ENCODE measurements at places on chromosomes 7 and 10.

DNA sequence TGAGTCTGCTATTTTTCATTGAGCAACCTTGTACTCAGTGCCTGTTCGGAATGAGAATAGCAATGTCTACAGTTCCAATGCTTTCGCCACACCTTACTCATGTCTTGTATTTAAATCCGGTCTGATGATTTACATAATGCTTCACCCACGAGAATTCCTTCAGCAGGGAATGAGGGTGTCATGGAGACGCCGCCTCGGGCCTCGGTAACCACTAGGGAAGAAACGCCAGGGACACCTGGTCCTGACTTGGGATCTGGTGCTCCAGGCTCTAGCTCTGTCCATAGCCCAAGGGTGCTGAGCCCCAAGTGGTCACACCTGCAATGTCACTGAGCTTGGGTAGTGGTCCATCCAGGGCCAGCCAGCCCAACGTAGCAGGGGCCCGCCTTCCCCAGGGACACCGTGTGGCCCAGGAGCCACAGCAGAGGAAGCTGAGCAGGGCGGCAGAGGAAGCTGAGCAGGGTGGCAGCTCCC, 37.4 kb downstream of the PRKAG2 start:
- no peak for DNase-seq

DNA sequence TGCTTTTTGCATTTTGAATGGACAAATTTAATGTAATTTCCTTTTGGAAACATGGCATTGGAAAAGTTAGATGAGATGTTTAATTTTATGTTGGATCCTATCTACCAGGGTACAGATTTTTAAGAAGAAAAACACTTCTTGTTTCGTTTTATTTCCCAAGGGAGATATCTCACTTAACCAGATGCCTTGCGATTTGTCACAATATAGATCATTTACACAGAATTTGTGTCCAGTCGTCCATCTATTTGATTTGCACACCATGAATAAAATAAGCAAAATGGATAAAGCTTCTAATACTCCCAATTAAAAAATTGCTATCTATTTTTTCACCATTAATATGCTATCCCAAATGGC, 25.7 kb downstream of the HDAC9 start:
- no peak for DNase-seq

- DNase-seq: no peak
Measured at GRCh38 chr7:157002819-157003421, 7.5 kb downstream of the MNX1 start.

DNA sequence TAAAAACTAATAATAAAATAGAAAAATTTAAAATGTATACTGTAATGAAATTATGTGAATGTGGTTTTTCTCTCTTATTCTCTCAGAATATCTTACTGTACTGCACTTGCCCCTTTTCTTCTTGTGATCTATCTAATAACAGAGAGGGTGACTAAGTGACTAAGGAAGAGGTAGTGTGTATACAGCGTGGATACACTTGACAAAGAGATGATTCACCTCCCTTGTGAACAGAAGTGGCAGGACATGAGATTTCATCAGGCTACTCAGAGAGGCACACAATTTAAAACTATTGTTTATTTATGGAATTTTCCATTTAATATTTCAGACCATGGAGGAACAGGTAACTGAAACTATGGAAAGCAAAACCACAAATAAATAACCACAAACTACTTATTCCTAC, 806.6 kb upstream of the GHITM start:
- DNase-seq: no peak

GRCh38 chr7:158114056-158114850, 473.4 kb downstream of the PTPRN2 start:
- no peak for DNase-seq

DNA sequence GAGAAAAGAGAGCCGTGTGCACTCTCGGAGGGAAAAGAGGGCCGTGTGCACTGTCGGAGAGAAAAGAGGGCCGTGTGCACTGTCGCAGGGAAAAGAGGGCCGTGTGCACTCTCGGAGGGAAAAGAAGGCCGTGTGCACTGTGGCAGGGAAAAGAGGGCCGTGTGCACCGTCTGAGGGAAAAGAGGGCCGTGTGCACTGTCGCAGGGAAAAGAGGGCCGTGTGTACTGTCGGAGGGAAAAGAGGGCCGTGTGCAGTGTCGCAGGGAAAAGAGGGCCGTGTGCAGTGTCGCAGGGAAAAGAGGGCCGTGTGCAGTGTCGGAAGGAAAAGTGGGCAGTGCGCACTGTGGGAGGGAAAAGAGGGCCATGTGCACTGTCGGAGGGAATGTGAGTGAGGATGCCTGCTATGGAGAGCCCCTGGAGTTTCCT, 188.7 kb downstream of the DNAJB6 start:
- DNase-seq: no peak

DNA sequence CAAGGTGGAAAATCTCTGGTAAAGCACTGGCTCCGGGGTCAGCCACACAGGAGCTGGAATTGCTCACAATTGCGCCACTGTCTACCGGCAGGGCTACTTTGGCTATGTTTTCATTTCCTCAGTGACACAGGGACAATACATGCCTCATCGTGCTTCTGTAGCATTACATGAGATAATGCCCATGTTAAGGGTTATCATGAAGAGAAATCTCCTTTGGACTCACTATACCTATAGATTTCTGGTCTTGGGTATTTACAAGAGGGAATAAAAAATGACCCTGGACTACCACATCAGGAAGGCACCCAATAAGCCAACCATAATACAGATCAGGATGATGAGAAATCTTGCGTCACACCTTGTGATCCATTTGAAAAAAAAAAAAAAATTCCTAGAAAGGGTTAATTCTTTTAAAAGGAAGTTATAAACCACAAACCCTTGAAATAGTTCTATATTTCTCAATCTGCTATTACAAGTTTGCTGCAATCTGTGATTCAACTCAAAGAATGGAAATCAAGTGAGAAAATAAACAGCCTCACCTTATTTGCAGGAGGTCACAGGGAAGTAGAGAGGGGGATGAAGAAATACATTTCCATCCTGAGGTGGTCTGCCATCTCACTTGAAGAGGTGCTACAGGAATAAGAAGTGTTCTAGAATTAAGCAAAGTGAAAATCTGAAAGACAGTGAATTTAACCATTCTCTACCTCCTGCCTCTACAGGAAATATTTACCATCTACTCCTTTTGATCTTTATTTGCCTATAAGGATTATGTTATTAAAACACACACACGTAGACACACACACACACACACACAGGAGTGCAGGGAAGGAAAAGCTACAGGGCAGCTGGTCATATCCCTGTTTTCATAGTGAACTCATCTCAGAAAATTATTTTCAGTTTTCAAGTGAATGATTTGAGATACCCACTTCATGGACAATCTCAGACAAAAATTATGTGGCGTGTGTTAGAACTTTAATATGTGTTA, 231.3 kb upstream of the CELF2 start:
- DNase-seq: no peak

GRCh38 chr7:71140264-71140663, 8.3 kb downstream of the GALNT17 start:
- no peak for DNase-seq

- DNase-seq: no peak
Measured at GRCh38 chr7:47181746-47182361, 400.1 kb downstream of the TNS3 start.

GRCh38 chr7:141990011-141990725, 5.5 kb upstream of the MGAM start:
- no peak for DNase-seq

- no peak for DNase-seq
Measured at GRCh38 chr7:72706521-72706920, 121.5 kb downstream of the TYW1B start.

- DNase-seq: no peak
Measured at GRCh38 chr10:16950656-16951601, 133.7 kb upstream of the RSU1 start.

GRCh38 chr10:24197263-24197662, 11.7 kb upstream of the KIAA1217 start:
- DNase-seq: no peak

GRCh38 chr7:134910968-134911367, 75.3 kb upstream of the AGBL3 start:
- no peak for DNase-seq

DNA sequence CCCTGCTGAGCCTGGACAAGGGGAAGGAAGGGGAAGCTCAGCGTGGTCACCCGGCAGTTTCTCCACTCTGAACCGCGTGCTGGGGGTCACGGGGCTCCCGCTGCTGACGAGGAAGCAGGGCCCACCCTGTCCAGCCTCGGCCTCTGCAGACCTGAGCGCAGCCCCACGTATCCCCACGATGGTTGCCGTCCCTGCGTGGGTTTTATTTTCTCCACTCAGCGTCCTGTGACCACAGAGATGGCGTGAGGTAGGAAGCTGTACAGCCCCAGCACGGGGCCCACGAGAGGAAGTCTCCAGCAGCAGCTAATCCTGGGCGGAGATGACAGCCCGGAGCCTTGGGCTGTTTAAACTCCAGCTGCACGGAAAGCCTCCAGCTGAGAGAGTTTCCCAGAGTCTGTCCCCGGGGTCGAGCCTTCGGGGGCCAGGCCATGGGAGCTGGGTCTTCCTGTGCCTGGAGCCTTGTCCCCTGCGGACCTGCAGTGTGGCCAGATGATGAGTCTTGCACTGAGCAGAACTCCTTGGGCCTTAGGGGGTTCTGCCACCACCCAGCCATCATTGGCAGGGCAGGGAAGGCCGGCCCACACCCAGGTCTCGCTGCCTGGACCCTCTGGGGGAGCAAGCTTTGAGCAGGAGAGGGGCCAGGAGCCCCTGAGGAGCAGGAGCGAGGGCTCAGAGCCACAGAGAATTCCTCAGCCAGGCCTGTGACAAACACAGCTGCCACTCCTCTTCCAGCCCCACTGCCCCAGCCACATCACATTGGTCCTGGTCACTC, 72.8 kb upstream of the FAM20C start:
- peak; percentile 32 for DNase-seq

DNA sequence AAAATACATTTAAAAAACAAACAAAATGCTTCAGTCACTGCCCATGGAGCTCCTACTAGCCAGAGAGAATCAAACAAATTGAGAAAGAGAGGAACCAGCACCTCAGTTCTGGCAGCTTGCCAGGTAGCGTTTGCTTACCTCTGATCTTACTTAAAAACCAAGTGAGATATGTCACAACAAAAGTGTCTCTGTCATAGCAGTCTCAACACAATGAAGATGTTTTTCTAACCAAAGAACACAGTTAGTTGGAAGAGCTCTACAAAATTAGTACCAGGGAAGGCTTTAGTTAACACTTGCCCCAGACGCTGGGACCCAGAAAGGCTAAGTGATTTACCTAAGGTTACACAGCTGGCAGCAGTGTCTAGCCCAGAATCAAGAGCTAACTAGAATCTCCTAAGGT, 3.4 kb downstream of the DOCK4 start:
- DNase-seq: no peak

DNA sequence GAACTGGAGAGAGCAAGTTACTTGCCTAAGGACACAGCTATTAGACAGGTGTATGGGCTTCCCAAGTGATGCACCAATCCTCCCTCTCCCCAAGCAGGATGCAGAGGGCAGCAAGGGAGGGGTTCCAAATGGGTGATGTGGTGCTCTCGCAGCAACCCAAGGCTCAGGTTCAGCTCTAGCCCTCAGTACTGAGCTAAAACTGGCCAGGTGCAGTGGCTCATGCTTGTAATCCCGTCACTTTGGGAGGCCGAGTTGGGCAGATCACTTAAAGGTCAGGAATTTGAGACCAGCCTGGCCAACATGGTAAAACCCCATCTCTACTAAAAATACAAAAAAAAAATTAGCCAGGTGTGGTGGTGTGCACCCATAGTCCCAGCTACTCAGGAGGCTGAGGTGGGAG, 40.7 kb downstream of the GPRIN2 start:
- DNase-seq: no peak

GRCh38 chr10:52146766-52147165, 167.3 kb upstream of the DKK1 start:
- DNase-seq: no peak

DNA sequence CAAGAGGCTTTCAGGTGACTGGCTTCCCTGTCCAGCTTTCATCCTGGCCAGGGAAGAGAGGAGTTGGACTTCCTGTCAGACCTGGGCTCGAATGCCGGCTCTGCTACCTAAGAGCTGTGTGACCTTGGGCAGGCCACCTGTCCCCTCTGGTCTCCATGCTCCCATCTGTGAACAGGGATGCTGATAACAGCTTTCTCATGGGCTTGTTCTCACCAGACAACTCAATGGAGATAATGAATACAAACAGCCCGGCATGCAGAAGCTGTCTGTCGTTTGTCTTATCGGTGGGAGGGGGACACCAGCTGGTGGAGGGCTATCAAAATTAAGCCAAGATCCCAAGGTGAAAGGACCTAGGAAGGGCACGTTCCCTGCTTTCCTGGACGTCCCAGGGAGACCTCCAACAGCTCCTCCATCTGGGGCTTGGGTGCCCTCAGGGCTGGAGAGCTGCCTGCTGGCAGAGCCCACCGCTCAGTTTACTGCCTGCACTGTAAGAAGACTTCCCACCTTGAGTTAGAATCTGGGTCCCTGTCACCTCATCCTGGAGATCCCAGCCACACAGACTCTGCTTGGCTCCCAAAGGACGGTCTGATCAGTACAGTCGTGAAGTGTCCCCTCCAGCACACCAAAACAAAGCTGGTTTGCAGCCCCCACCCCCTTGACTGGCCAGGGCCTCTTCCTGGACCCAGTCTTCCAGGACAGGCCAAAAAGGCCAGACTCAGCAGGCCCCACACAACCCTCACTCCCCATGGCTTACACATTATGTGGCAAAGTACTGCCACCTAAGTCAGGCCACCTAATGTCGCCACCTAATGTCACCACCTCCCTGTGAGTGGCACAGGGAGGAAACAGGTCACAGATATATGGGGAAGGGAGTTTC, 40.9 kb downstream of the PPIF start:
- no peak for DNase-seq

- no peak for DNase-seq
Measured at GRCh38 chr10:111338805-111339204, 262.0 kb downstream of the ADRA2A start.

- no peak for DNase-seq
Measured at GRCh38 chr7:149320313-149321124, 58.5 kb downstream of the ZNF783 start.

DNA sequence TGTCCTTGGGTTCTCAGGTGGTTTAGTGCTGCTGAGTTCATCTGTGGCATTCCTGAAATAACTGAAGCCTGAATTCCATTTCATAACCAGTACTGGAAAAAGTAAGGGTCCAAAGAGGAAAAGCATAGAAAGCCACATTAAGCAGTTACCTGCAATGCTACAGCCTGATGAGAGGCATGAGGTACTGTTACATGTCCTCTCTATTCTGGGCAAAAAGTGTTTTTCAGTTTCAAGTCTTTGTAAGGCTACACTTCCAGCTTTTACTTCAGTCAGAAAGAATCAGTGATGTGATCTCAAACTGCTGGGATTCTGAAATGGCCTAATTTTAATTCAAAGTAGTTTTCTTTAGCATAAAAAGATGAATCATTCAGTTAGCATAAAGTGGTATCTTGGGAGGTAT, 369.5 kb downstream of the PHF14 start:
- no peak for DNase-seq

- no peak for DNase-seq
Measured at GRCh38 chr10:34290412-34291081, 524.5 kb downstream of the PARD3 start.

- no peak for DNase-seq
Measured at GRCh38 chr7:22849662-22850061, 27.0 kb upstream of the TOMM7 start.

GRCh38 chr7:4787947-4788626, 12.7 kb downstream of the AP5Z1 start:
- no peak for DNase-seq

Data from bone marrow (tissue), 2 donors.